ENCODE measurements at places on chromosomes 1 and 21.

DNA sequence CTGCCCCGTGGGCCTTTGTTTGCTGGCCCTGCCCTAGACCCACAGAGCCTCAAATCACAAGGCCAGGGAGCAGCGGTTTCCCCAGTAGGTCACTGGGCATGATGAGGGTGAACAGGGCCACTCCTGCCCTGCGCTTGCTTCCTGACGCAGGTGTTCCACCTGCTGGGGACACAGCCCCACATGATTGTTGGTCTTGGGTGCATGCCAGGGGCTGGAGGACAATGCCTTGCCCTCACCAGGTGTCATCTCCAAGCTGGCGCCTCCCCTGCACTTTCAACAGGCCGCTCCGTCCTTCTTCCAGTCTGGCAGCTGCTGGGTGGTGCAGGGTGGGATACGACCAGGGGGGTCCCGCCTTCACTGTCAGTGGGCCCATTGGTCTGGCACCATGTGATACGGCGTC lies 24.3 kb downstream of the IL10RB start:
- DNase-seq, result no peak

GRCh38 chr1:3640121-3640837 lies 9.6 kb downstream of the WRAP73 start:
- no peak for DNase-seq

DNA sequence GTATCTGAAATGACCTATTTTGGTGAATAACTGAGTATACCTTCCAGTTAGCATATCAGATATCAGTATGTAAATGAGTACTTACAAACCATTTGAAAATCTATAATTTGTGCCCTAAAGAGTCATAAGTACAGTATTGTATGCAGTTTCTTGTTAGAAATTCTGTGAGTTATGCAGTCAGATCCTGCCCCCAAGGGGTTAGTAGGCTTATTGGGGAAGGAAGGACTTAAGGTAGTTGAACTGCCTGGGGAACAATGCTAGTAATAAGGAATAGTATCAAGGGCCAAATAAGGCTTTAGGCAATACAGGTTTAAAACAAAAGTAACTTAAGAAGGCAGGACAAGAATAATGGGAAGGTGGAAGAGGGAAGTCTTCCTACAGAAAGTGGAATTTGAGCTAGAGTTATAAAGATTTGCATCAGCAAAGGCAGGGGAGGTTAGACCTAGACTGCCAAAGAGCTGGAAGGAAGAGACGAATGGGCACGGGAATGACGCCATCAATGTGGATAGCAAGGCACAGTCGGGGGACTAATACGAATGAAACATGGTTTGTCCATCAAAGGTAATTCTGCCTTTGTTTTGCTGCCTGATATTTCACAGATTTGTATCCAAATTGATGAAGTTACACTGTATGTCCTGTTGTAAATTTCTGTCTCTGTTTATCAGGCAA lies 182.9 kb upstream of the DPYD start:
- DNase-seq, result no peak

GRCh38 chr1:3275471-3276340 lies 178.8 kb upstream of the ARHGEF16 start:
- no peak for DNase-seq

DNA sequence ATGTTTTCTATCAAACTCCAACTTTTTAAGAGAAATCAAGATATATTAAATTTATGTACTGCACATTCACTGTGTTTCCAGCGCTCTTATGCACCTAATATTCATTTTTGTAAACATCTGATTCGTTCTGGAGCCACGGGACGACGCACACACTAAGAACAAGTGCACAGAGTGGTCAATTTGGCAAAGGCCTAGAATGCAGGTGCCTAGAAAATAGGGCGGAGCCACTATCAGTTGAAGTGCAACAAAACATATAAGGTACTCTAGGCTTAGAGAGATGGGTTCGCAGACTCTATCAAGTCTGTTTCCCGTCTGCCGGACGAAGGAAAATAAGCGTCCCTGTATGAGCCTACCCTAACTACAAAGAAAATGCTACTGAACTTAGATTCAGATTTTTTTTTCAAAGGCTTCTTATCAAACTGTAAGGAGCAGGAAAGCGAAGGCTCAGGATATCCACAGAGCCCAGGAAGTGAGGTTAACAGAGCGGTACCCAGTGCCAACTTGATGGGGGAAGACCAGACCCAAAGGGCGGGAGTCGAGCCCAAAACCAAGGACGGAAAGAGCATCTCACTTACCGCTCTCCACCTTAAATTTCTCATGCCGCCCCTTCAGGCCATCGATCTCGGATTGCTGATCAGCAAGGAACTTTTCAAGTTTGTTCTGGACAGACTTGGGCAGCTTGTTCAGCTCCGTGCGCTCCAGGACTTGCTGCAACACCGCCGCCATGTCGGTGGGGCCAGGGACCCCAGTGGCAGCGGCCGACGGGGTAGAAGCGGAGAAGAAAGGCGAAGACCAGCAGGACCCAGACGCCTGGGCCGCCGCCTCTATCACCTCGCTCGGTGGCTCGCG lies 526 bp downstream of the TPR start:
- DNase-seq, result peak; percentile 40

DNA sequence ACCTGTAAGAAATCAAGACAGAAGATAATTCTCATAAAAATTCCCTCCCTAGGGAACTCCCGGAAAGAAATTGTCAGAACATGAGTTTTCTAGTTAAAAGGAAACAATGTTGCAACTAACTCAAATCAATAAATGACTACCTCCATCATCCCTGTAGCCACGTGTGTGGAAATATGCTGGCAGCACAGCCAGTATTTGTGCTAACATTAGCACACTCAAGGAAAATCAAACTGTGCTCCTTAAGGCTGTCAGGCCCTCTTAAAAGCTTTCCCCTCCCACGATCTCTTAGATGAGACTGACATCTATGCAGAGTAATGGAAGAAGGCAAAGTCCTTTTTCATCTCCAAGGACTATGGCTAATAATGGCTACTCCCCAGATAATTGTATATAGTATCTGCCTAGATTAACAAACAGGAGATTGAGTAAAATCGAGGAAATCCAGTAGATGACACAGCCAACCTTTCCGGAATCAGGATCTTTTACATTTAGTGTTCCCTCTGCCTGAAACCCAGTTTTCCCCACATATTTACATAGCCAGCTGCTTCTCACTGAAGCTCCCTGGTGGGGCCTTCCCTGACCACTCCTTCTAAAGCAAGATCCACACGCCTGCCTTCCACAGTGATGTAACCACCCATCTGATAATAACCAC lies 50.9 kb upstream of the NR5A2 start:
- DNase-seq, result no peak

DNA sequence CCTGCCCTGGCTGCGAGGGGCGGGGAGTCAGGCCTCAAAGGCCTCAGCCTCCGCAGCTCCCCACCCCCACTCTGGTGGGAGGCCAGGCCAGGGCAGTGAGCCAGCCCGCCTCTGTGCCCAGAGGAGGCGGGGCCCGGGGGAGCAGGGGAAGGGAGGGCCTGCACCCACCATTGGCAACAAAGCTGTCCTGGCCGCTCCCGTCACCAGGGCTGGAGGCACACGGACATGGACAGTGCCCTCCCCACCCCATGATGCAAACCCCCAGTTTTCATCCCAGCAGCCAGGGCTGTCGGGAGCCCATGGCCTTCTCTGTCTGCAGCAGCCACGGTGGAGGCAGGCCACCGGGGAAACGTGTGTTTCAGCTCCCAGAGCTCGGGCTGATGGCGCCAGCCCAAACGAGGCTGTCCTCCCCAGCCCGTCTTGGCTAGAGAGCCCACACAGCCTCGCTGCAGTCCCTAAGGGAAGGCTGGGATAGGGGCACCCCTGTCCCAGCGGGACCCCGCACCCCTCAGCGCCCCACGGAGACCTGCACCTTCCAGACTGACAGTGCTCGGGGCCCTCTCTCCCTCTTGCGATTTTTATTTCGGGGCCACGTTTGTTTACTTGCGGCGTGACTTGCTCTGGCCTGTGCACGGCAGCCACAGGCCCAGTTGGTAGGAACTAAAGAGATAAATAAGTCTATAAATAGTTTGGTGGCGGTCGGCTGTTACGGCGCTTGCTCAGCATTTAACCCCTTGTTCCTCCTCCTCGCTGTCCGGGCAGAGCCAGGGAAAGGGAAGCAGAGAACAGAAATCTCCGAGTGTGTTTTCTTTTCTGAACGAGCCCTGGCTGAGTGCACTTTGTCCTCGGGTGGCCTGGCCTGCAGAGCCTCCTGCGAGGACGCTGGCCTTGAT lies 101.8 kb downstream of the PRDM16 start:
- DNase-seq, result no peak

GRCh38 chr21:29416268-29416667 lies 117.5 kb downstream of the BACH1 start:
- no peak for DNase-seq

DNA sequence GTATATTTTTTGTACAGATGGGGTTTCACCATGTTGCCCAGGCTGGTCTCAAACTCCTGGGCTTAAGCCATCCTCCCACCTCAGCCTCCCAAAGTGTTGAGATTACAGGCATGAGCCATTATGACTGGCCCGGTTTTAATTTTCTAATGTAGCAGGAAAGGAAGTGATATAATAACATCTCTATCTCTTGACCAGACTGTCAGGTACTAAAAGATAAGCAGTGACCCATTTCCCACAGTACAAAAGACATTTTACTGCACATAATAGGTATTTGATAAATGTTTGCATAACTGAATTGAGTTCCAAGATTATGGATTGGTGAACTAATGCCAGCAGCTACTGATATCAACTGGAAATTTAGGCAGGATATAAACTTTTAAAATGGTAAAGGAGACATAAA lies 4.0 kb downstream of the NVL start:
- no peak for DNase-seq

GRCh38 chr1:72432645-72433267 lies 150.4 kb upstream of the NEGR1 start:
- DNase-seq, result no peak

DNA sequence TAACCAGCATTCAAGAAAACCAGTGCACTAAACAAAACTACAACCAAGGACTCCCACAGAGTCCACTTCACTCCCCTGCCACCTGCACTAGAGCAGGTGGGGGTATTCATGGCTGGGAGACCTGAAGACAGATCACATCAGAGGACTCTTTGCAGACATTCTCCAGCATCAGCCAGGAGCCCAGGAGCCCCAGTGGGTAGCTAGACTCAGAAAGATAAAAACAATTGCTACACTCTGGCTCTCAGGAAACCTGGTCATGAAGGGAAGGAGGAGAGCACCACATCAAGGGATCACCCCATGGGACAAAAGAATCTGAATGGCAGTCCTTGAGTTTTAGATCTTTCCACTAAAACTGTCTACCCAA lies 472.1 kb downstream of the PLPP3 start:
- no peak for DNase-seq

DNA sequence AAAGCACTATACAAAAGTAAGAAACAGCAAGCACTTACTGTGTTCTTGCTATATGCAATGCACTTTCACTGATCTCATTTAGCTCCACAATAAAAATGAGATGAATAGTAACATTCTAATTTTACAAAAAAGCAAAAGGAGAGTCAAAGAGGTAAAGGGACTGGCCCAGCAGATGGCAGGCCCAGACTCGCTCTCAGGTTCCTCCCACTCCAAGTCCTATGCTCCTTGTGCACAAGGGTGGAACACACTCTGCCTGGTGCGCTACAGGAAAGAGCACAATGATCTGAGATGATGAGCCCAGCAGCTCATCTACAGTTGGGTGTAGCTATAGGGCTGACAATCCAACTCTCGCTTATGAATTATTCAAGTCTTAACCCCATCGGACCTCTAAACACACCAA lies 94.1 kb upstream of the LYST start:
- DNase-seq, result no peak

- no peak for DNase-seq
These were observed 56.3 kb upstream of the CNN3 start for GRCh38 chr1:94983171-94983739.

- no peak for DNase-seq
These were observed 49.8 kb upstream of the GADD45A start for GRCh38 chr1:67635055-67635809.

- no peak for DNase-seq
These were observed 1.2 kb upstream of the CD1D start for GRCh38 chr1:158179301-158180041.

GRCh38 chr1:112284796-112285195 lies 111.2 kb upstream of the CTTNBP2NL start:
- no peak for DNase-seq

DNA sequence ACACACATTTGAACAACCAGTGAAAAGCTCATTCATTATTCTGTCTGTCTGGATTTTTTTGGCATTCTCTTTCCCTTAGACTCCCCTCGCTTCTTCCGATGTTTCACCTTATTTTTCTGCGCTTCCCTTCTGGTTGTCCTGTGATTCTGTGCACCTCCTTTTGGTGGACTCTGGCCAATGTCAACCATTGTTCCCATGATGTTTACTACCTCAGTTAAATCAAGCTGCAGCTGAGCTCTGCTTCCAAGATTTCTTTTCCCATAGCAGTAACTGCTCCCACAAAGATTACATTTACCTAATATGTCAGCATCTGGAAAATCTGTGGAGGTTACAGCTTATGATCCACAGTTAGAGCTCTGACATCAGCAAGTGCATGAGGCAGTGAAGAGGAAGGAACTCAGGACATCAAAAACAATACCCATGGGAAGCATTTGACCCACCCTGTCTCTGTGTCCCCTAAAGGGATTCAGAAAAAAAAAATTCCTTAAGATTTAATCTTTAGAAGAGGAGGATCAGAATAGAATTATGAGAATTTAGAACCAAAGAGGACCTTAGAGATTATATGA lies 69.9 kb upstream of the ADAMTS5 start:
- no peak for DNase-seq

- DNase-seq, result peak; percentile 46
These were observed 91.0 kb upstream of the KCNA3 start for GRCh38 chr1:110765640-110766335.

- no peak for DNase-seq
These were observed 57.1 kb upstream of the COX20 start for GRCh38 chr1:244778344-244778743.

GRCh38 chr1:243287123-243287460 lies 31.3 kb downstream of the SDCCAG8 start:
- no peak for DNase-seq

DNA sequence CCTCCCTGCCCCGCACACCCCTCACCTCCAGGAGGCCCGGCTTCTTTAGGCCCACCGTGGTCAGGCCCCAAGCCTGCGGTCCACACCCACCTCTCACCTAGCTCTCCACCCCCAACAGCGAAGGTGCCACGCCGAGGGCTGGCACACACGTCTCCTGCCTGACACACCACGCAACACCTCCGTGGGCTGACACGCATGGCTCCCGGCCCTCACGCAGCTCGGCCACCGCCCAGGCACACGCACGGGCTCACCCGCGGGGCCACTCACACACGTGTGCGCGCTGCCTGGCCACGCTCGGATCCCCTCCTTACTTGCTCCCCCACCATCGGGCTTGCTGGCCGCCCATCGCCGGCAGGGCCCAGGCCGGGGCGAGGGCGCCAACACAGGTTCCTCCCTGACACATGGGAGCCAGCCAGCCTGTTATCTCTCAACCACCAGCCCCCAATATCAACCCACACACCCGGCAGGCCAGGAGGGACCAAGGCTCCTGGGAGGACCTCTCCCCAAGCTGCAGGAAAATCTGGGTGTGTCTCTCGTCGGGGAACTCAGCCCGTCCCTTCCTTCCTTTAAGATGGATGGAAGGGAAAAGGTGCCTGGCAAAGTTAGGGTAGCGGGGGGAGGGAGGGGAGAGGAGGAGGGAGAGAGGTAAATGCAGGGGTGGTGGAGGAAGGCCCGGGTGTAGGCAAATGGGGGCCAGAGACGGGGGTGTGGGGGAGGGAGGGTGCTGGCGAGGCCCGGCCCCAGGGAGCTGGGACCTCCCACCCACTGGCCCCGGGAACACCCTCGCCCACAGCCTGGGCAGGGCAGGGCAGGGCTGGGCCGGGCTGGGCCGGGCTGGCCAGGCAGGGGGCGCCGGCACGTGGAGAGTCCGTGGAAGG lies 546 bp downstream of the ELOVL1 start:
- DNase-seq, result peak; percentile 55

- no peak for DNase-seq
These were observed 58.2 kb upstream of the LRRC8B start for GRCh38 chr1:89466307-89466930.

- no peak for DNase-seq
These were observed 477 bp downstream of the ICMT start for GRCh38 chr1:6235296-6235677.
